ENCODE measurements at places on chromosomes 7 and 10. TPM values are rescaled to one million over a fixed set of nuclear protein-coding genes. Genes with fewer than 3 reads are reported as not detected.
A peak's percentile ranks its signal among the peaks of the same experiment; 100 is the strongest.

TDRD1 gene
- total RNA-seq: 0.06 TPM

GBX1 gene
- total RNA-seq: not detected

ANKRD61 gene
- total RNA-seq: 0.89 TPM

C7orf25 gene
- 18.3 TPM for total RNA-seq

STEAP1B gene
- 31.4 TPM for total RNA-seq

ZNF503 gene
- total RNA-seq: 5.7 TPM

SSC4D gene
- 2.5 TPM for total RNA-seq

DMBT1 gene
- 0.23 TPM for total RNA-seq

MUC12 gene
- total RNA-seq: 8.7 TPM

EIF5AL1 gene
- total RNA-seq: 0.54 TPM

OSBPL3 gene
- total RNA-seq: 15.5 TPM

GRCh38 chr7:142689439-142690120, 59.7 kb upstream of the PRSS1 start:
- no peak for DNase-seq

DNA sequence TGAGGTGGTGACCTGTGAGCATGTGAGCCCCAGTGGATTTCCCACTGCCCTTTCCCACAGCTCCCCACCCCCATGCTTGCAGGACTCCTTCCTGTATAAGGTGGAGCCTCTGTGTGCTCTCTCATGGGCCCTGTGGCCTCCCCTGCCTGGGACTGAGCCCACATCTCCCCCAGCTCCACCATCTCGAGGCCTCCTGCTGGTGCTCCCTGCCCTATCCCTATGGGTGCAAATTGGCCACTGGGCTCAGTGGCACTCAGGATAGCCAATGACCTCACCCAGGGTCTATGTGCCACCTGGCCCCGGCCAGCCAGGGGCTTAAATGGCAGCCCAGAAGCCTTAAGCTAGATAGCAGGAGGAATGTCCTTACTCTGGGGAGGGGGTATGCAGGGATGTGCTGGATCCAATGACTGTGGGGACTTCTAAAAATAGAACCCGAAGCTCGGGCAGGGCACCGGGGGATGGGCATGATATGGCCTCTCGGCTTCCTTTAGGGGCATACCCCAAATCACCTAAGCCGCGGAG, 2.0 kb downstream of the LDB3 start:
- DNase-seq: no peak

GRCh38 chr10:18376650-18377049, 236.4 kb downstream of the CACNB2 start:
- DNase-seq: no peak

DNA sequence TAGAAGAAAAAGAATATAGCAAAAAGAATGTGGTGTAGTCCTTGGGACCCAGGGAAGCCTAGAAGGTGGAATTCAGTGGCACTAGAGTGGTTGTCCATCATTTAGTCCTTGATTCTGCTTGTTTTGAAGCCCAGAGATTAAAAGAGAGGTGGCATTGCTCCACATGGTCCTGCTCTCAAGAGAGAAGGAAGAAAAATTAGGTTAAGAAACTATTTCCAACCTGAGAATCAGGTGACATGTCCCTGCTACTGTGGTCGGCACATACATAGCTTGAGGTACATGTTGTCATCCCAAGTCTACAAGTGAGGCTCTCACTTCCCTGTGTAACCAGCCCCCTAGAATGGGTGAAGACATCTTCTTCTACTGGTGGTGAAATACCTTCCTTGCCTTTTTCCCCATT, at the start of gene OR9A2:
TSS of gene OR9A2 (minus strand) at position 101 of the 400 bp plus-strand sequence. CDS start at position 101, 0 bp downstream.
- DNase-seq: no peak

- no peak for DNase-seq
These were observed 483.9 kb upstream of the NRP1 start for GRCh38 chr10:33818343-33818742.

- DNase-seq: no peak
These were observed 74.5 kb downstream of the INSIG1 start for GRCh38 chr7:155371884-155372781.

DNA sequence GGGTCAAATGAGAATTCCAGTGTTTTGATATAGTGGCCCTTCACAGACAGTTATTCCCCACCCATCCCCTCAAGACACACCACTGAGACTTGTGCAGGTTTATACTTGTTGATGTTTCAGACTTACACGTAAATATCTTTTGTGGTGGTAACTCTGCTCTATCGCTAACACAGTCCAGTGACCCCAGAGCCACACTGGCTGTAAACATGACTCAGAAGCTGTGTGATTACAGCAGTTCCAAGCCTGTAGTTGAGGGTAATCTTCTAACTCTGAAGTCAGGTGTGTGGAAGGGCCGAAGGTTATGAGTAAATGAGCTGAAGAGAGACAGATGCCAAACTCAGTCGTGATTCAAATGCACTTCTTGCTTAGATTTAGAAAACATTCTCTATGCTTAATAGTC, 19.4 kb downstream of the NOBOX start:
- peak; percentile 56 for DNase-seq

GRCh38 chr10:53356616-53357349, 584.2 kb upstream of the MBL2 start:
- DNase-seq: no peak

DNA sequence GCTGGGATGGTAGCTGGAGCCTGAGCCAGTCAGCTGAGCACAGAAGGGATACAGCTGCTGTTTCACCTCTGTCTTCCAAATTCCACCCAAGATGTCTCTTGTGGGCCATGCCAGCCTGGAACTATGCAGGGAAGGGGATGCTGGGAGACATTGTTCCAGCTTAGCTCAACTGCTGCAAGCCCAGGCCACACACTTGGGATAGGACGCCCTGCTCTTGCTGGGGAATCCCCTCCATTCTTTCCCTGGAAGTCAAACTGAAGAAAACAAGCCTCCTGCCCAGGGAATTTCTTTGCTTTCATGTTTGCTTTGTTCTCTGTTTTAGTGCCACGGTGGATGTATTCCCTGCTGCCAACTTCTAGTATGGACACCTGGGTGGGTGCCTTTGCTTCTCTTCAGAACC, 55.2 kb upstream of the CDK13 start:
- DNase-seq: no peak

DNA sequence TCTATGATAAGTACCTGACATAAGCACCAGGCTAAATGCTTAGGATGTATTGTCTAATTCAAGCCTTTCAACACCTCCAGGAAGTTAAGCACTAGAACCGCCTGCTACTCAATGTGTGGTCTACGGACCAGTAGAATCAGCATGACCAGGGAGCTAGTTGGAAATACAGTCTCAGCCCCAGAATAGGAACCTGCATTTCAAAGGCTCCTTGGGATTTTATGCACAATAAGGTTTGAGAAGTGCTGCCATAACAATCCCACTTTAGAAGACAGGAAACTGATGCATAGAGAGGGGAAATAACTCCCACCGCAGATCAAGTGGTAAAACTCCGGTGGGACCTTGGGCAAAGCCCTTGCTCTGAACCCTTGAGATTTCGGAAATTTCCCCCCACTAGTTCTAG, 8.8 kb upstream of the DUSP5 start:
- no peak for DNase-seq
